NCI-H1105 (cell line): ENCODE measurements at places on chromosomes 2 and 18.

- DNase-seq: no peak
Measured at GRCh38 chr2:46666754-46667153, 187.4 kb downstream of the TMEM247 start.

- no peak for DNase-seq
Measured at GRCh38 chr2:28219138-28219537, 173.5 kb upstream of the FOSL2 start.

DNA sequence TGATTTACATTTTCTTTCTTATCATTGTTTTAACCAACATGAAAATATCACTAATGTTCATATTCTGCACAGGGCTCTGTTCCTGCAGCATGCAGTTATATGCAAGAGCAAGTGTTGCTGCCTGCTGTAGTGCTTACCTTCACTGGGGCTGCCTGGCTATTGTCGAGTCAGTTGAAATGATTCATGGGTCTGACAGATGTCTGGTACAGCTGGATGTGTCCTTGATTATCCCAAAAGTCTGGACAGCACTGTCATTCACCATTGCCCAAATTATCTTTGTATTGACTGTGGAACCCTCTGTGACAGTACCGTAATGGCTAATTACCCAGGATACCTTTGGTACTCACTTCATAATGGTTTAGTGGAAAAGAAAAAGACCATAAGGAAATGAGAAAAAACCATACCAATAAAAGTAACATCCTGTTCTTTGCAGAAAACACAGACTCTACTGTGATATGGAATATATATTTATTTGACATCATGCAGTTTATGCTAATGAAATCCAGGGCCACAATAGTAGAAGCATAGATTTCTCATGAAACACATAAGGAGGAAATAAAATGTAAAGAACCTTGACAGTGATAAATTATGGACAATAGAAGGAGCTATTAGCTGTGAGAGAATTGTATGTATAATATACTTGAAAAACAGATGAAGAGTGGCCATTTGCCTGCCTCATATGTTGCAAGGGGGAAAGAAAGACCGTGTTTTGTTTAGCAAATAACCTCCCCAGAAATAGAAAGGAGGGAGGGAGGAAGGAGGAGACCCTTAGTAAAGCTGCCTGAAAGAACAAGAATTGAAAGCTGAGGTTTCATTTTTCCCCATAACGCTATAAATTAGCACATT, 249.8 kb upstream of the ATP5MC3 start:
- DNase-seq: no peak

DNA sequence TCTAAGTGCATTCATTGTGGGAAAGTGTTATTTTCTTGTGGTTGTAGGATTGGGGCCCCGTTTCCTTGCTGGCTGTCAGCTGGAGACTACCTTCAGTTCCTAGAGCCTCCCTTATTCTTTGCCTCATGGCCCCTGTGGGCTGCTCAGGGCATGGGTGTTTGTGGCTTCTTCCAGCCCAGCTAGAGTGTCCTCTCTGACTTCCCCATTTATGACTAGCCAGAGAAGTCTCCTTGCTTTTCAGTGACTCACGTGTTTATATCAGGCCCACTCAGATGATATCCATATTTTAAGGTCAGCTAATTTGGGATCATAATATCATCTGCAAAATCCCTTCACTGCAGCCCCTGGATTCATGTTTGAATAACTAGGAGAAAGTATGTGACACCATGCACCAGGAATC, 62.8 kb downstream of the DTNA start:
- DNase-seq: no peak

- DNase-seq: no peak
Measured at GRCh38 chr18:49639643-49640391, 78.0 kb downstream of the LIPG start.

DNA sequence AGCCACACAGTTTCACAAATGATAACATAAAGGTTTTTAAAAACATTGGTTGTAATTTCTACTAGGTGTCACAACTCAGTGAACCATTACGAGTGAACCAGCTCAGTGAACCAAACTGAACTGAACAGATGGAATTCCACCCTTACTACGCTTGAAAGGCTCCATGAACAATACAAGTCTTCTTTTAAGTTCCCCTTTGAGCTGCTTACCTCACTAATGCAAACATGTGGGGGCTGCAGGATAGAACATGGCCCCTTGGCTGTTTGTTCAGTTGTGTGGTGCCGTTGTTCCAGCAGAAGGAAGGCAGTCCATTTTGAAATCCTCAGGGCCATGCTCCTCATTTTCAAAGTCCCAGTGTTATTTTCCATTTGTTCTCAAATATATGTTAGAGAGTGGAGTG, 30.7 kb upstream of the KLHL14 start:
- no peak for DNase-seq

- DNase-seq: no peak
Measured at GRCh38 chr18:48316177-48316576, 93.0 kb downstream of the ZBTB7C start.

DNA sequence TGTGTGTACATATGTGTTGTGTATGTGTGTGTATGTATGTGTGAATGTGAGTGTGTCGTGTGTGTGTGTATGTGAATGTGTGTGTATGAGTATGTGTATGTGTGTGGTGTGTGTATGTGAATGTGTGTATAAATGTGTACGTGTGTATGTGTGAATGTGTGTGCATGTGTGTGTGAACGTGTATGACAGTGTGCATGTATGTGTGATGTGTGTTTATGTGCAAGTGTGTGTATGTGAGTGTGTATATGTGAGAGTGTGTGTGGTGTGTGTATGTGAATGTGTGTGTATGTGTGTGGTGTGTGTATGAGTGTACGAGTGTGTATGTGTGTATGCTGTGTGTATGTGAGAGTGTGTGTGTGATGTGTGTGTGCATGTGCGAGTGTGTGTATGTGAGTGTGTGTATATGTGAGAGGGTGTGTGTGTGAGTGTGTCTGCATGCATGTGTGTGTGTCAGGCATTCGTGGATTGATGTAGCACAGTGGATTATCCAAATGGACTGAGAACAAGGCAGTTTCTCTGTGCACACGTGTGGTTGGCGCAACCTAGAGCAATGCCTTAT, 127.2 kb downstream of the SH3BP4 start:
- DNase-seq: no peak
